Esophagus squamous epithelium (tissue), 5 donors: ENCODE measurements at places on chromosomes 6 and 20. TPM values are rescaled to one million over a fixed set of nuclear protein-coding genes. Genes with fewer than 3 reads are reported as not detected.

DNA sequence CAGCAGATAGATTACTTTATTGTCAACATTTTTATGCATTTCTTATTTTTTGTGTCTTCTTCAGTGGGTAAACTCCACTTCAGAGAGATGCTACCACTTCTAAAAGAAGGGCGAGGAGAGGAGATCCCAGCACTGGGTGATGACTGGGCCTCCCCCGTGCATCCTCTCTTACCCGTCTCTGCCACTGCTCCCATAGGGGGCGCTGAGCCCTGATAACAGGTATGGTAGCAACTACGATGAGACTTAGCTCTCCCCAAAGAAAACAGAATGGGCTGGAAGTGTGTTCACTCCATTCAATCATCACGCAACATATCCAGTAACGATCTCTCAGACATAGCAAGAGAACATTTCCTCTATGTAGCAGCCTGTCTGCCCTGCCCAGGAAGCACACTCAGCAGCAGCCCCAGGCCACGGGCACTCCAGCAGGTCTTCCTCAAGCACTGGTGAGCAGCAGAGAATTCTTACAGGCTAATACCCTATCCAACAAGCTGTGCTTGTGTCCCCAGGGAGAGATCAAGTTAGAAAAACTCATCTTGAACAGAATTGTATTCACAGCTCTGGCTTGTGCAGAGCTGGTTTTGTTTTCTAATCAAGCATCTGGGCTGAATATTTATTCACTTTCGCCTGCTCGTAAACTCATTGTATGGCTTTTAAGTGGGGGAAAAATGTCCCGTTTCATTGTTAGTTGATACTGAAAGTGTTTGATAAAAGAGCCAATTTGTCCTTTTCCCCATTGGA, 533.1 kb upstream of the CDH4 start:
- DNase-seq: no peak

- no peak for DNase-seq
Observed at GRCh38 chr6:44534291-44534690, 146.8 kb downstream of the CDC5L start.

- DNase-seq: no peak
Observed at GRCh38 chr6:97524811-97525210, 241.8 kb upstream of the MMS22L start.

ADTRP gene
- 2.5 TPM for total RNA-seq

DNA sequence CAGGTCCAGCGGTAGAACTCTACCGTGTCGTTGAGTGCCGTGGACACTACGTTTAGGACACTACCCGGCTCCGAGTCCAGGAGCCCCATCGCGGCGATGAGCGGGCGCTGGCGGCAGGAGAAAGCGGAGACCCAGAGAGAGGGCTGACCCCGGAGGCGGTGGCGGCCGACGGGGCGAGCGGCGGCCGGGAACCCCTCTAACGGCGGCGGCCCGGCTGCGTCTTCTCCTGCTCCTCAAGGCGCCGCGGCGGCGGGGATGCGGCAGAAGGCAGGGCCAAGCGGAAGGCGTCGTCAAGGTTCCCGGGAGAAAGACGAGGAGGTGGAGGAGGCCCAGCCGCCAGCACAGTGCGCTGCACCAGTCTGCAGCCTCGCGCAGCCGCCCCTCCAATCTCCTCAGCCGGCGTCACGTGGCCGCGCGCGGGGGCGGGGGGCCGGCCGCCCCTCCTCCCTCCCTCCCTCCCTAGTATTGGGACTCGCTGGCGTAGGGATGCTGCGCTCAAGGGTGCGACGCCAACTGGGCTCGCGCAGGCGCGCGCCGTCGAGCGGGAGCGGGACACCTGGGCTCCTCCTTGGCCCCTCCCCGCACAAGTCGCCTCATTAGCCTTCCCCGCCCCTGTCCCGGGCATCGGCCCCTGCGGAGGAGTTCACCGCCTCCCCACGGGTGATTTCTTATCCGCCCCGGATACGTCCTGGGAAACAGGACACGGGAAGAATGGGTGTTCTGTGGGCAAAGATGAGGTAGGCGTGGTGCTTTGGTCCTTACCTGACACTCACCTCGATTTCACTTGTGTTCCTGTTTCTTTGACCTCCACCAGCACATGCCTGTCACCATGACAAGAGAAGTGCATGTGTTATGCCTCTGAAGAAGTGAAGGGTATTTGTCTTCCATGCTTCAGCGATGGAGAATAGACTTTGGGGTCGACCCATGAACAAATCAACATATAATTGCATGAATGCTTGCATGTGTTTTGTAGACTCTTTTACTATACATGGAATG, at the start of gene ELOVL4:
ELOVL4 (minus strand) TSS at position 363 of the 996 bp plus-strand sequence; CDS start at position 89, 274 bp downstream.
- DNase-seq: no peak

- DNase-seq: no peak
Observed at GRCh38 chr6:126812651-126813050, 305.8 kb upstream of the RSPO3 start.

GRCh38 chr20:48474022-48474421, 353.8 kb downstream of the PREX1 start:
- no peak for DNase-seq

- no peak for DNase-seq
Observed at GRCh38 chr6:157538168-157538567, 157.2 kb downstream of the ZDHHC14 start.

MMP24 gene
- not detected for total RNA-seq
